ENCODE measurements at places on chromosomes 11 and 22.

GRCh38 chr22:39935612-39936011, 24.6 kb upstream of the TMA7B start:
- peak; percentile 88 for DNase-seq

GRCh38 chr11:8707541-8708191, 25.1 kb downstream of the RPL27A start:
- DNase-seq = no peak

- peak; percentile 42 for DNase-seq
Observed at GRCh38 chr11:2303627-2304505, 2.1 kb downstream of the TSPAN32 start.

GRCh38 chr22:48754611-48755058, 1073.0 kb downstream of the BRD1 start:
- no peak for DNase-seq

- peak; percentile 83 for DNase-seq
Observed at GRCh38 chr11:84714316-84714780, 912.8 kb downstream of the DLG2 start.

DNA sequence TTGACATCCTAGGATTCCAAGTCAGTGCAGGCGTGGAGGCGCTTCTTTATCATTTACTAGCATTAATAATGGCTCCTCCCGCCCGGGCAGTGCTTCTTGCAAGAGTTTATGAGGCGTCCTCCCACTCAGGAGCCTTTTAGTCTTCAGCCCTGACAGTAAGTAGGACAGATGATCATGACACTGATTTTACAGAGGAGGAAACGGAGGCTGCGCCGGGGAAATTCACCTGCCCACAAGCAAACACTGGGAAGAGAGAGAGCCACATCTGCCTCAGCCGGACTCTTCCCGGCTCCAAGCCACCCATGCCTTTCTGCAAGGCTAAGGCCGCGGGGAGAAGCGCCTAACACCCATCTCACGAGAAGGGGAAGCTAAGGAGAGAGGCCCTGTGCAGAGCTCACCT, 35.9 kb downstream of the KIAA0930 start:
- no peak for DNase-seq

DNA sequence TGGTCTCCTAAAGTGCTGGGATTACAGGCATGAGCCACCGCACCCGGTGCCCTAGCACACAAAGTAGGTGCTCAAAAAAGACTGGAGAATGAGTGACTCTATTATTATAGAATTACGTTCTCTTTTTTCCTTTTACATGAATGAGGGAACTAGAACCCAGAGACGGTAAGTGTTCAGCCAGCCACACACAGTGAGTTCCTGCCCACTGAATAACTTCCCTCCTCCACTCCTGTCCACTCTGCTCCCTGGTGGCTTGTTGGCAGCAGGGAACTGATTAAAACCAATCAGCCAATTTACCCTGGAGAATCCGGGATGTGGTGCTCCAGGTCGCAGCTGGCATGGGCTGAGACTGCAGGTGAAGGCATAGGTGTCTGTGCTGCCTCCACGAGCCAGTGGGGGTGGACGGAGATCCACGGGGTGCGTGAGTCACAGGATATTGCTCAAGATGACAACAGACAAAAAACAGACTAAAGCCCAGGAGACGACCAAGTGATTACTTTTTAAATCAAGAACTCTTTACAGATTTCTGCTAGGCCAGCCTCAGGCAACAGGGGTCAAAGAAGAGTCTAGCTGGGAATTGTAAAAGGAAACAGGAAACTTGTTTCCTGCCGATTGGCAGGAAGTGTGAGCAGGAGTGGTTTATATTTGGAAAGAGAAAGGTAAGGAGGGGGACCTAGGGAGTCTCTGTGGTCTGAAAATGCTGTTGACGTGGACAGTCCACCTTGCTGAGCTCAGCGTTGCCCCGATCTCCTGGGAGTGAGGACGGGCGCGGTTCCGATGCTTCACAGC, 95.2 kb upstream of the TP53I11 start:
- DNase-seq = no peak

- DNase-seq = no peak
Observed at GRCh38 chr11:112614605-112615004, 346.6 kb upstream of the NCAM1 start.

- no peak for DNase-seq
Observed at GRCh38 chr11:72141066-72141465, 5.5 kb downstream of the FOLR3 start.

GRCh38 chr11:70541176-70541575, 142.8 kb downstream of the CTTN start:
- DNase-seq = no peak
